ENCODE measurements at places on chromosomes 5 and 9. TPM values are rescaled to one million over a fixed set of nuclear protein-coding genes. Genes with fewer than 3 reads are reported as not detected.
A peak's percentile ranks its signal among the peaks of the same experiment; 100 is the strongest.

DNA sequence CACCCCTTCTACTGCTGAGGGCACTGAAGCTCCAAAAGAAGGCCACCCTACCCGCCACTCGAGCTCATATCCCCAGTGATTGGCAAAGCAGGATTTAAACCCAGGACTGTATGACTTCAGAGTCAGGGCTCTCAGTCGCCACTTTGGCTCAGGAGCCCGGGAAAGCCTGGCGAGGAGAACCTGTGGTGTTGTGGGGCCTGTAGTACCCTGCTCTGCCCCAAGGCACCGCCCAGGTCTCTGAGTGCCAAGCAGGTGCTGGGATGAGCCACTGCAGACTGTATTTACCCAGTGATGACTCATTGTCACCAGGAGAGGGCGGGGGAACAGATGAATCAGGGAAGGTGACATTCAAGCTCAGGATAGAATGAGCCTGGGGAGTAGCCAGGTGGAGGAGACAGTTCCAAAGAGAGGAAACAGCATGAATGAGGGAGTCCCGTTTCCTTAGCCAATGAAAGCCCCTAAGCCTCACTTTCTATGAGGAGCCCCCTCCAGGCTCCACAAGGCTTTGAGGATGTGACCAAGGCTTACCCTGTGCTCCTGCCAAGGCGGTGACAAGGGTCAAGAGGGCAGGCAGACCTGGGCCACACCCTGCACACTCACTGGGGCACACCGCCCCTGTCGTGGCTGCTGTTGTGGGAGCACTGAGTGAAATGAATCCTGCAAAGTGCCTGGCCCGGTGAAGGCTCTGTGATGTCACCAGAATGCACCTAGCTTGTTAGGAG is 17.8 kb upstream of the DPM2 start:
- H3K4me1 ChIP-seq = peaks cover 97% of the 10 kb centered on the region
- no peaks in the 10 kb centered on the region for H3K27me3 ChIP-seq
- peak overlapping the region; percentile 57 for H3K27ac ChIP-seq
- DNase-seq = peak; percentile 72
- H3K36me3 ChIP-seq = peaks cover 19% of the 10 kb centered on the region
- no peak overlapping the region for H3K4me3 ChIP-seq

DNA sequence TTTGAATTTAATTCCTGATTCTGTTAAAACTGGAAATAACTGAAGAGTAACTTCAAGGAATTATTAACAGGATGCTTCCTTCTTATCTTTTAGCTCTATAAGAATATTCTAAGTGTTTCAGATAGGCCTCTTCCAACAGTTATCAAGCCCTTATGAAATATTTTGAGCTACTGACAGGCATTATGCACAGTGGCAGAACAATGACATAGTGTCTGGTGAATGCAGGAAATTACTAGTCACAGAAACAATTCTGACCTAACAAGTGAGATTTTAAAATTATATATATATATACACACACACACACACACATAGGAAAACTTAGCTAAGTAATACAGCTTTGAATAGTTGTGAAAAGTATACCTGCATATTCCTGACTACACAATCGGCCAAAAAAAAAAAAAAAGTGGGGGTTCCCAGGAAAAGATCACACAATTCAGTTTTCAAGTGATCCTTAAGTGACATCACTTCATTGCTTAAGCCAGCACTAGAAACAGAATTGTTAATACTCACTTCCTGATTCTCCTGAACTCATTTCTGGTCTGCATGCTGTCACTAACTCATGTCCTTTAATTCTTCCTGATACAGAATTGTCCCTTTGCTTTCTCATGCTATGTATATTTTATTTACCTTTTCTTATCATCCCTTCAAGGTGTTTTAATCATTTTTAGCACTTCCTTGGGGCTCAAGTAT is 77.3 kb downstream of the SLC25A46 start:
- H3K27me3 ChIP-seq = no peaks in the 10 kb centered on the region
- DNase-seq = no peak
- H3K4me1 ChIP-seq = no peaks in the 10 kb centered on the region
- H3K4me3 ChIP-seq = no peak overlapping the region
- no peak overlapping the region for H3K27ac ChIP-seq
- H3K36me3 ChIP-seq = no peaks in the 10 kb centered on the region

The DOK3 gene
- total RNA-seq = 3.9 TPM

The GALNT10 gene
- total RNA-seq = 35.7 TPM

GRCh38 chr5:41896230-41896629 is 7.9 kb upstream of the RIMOC1 start:
- no peak overlapping the region for H3K27ac ChIP-seq
- H3K4me1 ChIP-seq = no peaks in the 10 kb centered on the region
- DNase-seq = no peak
- no peaks in the 10 kb centered on the region for H3K36me3 ChIP-seq
- no peak overlapping the region for H3K4me3 ChIP-seq

The TMEM245 gene
- 72.6 TPM for total RNA-seq

GRCh38 chr5:156647034-156647451 is 203.1 kb upstream of the PPP1R2B start:
- DNase-seq = no peak
- H3K4me3 ChIP-seq = no peak overlapping the region
- no peaks in the 10 kb centered on the region for H3K36me3 ChIP-seq

The TXNDC8 gene
- total RNA-seq = not detected

- no peak overlapping the region for H3K27ac ChIP-seq
- no peaks in the 10 kb centered on the region for H3K4me1 ChIP-seq
- no peaks in the 10 kb centered on the region for H3K27me3 ChIP-seq
- no peak overlapping the region for H3K4me3 ChIP-seq
- DNase-seq = no peak
Measured at GRCh38 chr5:141822144-141822543, 56.1 kb downstream of the PCDH1 start.

DNA sequence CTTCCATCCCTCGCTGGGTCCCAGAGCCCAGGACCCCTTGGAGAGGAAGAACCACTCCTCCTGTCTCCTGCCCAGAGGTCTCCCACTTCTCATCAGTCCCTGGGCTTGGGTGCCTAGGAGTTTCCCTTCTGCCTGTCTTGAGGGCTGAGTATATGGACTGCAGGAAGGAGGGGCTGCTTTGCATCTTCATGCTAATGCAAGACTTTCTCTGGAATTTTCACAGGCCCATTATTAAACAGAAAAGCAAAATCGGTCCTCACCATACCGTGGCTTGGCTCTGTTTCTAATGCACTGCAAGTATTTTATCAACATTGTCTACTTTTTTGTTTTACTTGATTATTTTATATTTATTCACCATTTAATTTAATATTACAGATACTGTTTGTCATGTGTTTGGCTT is 34.5 kb downstream of the TRIO start:
- no peak overlapping the region for H3K27ac ChIP-seq
- no peak overlapping the region for H3K4me3 ChIP-seq
- no peaks in the 10 kb centered on the region for H3K27me3 ChIP-seq
- H3K36me3 ChIP-seq = no peaks in the 10 kb centered on the region
- DNase-seq = no peak

The MYOZ3 gene
- total RNA-seq = not detected
